K562 (cell line): ENCODE measurements at places on chromosomes 7 and 10. TPM values are rescaled to one million over a fixed set of nuclear protein-coding genes. Genes with fewer than 3 reads are reported as not detected.

ACBD7 gene
- polyA plus RNA-seq, result 0.93 and 1.1 TPM in 2 replicates

DNA sequence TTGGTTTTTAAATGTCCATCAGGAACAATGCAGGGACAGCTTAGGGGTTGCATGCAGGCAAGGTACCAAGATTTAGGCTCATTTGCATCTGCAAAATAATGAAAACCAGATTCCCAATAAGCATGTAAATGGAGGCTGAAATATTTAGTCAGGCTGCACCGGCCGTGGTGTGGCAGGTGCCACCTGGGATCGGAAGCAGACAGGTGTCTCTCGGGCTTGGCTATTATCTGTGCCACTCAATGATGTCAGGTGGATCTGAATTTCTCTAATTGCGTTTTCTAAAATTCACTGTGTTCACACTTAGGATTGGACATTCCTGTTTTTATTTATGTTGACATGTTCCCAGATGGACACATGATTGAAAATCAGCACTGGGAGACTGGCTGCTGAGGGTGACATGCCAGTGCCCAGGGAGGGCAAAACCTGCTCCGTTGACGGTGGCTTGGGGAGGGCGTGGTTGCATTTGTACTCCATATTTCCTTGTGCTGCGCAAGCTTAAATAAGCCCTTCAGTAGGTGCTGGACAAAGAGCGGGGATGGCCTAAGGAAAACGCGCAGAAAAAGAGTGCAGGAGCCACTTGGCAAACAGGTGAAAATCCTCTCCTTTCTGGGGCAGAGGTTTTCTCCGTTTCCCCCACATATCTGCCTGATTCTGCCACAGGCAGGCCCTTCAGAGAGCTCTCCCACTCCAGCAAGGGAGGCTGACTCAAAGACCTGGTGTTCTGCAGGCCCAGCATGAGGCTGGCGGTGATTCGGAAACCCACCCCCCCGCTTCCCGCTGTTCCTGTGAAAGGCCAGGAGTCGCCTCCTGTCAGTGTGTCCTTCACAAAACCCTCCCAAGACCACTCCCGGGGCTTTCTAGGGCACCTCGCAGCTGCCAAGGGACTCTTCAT, 142.5 kb downstream of the WDR37 start:
- H3K36me3 ChIP-seq, result no peaks in the 10 kb centered on the region
- peaks cover 4% of the 10 kb centered on the region for H3K4me1 ChIP-seq
- peaks cover 51% of the 10 kb centered on the region for H3K27me3 ChIP-seq
- no peak overlapping the region for H3K4me3 ChIP-seq
- H3K27ac ChIP-seq, result no peak overlapping the region

DNA sequence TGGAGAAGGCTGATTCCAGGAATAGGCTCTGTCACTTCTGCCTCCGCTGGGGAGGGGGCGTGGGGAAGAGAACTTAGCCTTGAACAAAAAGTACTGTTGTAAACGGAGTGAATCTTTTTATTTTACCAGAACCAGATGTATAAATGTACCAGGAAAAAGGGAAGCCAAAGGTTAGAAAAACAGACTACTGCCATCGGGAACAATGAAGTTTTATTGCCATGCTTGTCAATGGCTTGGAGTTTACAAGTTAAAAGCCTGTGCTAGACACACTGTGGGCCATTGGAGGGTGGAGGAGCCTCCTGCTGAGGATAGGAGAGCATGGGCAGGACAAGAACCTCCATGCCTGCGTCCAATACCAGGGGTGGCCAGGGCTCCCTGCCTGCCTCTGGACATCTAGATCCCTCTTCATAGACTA, 161.7 kb upstream of the LYZL2 start:
- H3K36me3 ChIP-seq, result no peaks in the 10 kb centered on the region
- H3K27me3 ChIP-seq, result no peaks in the 10 kb centered on the region
- no peaks in the 10 kb centered on the region for H3K4me1 ChIP-seq
- no peak overlapping the region for H3K27ac ChIP-seq
- H3K4me3 ChIP-seq, result no peak overlapping the region

CYP3A7 gene
- not detected in 2 replicates for polyA plus RNA-seq

DOCK4 gene
- polyA plus RNA-seq, result 3.3 and 3.8 TPM in 2 replicates

GRCh38 chr10:86545101-86545500, 23.5 kb upstream of the WAPL start:
- no peaks in the 10 kb centered on the region for H3K27me3 ChIP-seq
- no peaks in the 10 kb centered on the region for H3K36me3 ChIP-seq
- H3K27ac ChIP-seq, result no peak overlapping the region
- no peaks in the 10 kb centered on the region for H3K4me1 ChIP-seq
- no peak for DNase-seq

GRCh38 chr10:59279476-59279875, 82.9 kb downstream of the FAM13C start:
- H3K4me3 ChIP-seq, result no peak overlapping the region
- no peak for DNase-seq
- H3K27me3 ChIP-seq, result no peaks in the 10 kb centered on the region
- no peaks in the 10 kb centered on the region for H3K4me1 ChIP-seq

DNA sequence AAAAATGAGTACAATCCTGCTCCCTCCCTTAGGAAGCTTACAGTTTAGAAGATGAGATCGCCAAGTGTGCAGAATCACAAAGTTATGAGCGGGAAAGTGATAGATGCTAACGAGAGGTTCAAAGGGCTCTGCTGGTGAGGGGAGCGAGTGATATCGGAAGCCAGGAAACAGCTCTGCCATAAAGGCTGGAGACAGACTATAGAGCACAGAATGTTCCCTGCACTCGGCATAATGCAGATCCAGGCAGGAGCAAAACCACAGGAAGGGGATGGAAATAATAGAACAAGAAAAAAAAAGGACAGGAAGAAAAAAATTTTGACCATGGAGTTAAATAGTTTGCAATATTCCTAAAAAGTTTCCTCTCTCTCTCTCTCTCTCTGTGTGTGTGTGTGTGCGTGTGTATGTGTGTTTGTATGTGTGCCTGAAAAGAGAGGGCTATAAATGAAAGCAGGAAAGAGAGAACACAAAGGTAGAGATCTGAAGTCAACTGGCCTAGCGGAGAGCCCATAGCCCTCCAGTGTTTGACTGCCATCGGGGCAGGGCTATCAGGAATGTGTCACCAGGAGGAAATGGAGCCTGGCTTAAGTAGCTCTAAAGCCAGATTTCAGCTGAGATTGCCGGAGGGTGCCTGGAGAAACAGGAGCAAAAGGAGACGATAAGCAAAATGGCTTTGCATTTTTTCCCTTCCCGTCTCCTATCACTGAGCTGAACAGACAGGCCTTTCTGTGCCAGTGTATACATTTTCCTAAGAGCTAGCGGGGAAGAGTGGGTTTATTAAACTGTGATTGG, 175.8 kb upstream of the LYZL1 start:
- H3K4me1 ChIP-seq, result no peaks in the 10 kb centered on the region
- no peak overlapping the region for H3K27ac ChIP-seq
- peaks cover 22% of the 10 kb centered on the region for H3K27me3 ChIP-seq
- no peak for DNase-seq
- no peaks in the 10 kb centered on the region for H3K36me3 ChIP-seq

- no peak overlapping the region for H3K27ac ChIP-seq
- DNase-seq, result no peak
- H3K36me3 ChIP-seq, result no peaks in the 10 kb centered on the region
Measured at GRCh38 chr7:45598886-45599520, 24.8 kb downstream of the ADCY1 start.

DNA sequence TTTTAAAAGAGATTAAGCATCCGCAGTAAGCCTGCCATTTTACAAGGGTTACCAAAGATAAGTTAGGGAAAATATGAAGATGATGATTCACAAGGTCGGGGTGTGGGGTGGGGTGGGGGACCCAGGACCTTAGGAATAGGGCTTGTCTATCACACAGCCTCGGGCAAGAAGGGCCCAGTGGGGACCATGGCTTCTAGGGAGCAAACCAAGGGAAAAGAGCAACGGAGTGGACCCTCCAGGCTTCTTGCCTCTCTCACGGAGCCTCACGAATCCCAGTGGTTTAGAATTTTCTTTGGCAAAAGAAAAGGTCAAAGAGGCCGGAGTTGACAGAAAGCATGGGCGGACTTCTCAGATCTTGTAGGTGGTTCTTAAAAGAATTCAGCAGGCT, 1.3 kb downstream of the PRKCQ start:
- H3K36me3 ChIP-seq, result peaks cover 18% of the 10 kb centered on the region; the same call in 2 of the 3 replicates
- H3K27ac ChIP-seq, result peak overlapping the region; percentile 47; the same call in 2 of the 3 replicates
- H3K4me1 ChIP-seq, result peaks cover 18% of the 10 kb centered on the region
- H3K27me3 ChIP-seq, result no peaks in the 10 kb centered on the region
- H3K4me3 ChIP-seq, result peak overlapping the region; percentile 84

- DNase-seq, result no peak
- no peaks in the 10 kb centered on the region for H3K4me1 ChIP-seq
- no peaks in the 10 kb centered on the region for H3K27me3 ChIP-seq
- H3K4me3 ChIP-seq, result no peak overlapping the region
- H3K36me3 ChIP-seq, result no peaks in the 10 kb centered on the region
Measured at GRCh38 chr7:110587294-110587693, 503.6 kb upstream of the LRRN3 start.
